ENCODE measurements at places on chromosomes 1 and 21.

DNA sequence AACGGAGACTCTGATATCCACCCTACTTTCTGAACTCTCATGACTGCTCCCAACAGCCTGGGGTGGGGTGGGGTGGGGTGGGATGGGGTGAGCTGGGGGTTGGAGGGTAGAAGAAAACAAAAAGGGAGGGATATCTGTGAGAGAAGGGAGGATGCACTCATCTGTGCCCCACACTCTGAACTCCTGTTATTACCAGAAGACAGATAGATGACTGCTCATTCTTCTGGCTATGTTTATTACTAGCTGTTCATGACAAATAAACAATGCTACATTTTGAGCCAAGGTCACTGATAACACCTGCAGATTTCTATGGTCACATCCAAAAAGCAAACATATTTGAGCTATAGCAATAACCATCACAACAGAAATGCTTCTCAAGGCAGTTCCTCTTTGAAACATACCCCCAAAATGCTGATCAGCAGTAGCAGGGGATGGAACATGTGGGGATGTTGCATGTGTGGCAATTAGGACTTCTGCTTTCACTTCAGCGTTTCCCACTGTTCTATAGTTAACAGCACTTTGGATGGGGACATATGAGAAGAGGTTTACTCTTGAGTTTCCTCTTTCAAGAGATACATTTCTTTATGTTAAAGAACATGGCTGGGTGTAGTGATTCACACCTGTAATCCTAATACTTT is 43.3 kb downstream of the GPR3 start:
- DNase-seq, result no peak

GRCh38 chr1:119316870-119317416 is 51.6 kb upstream of the HAO2 start:
- DNase-seq, result no peak

DNA sequence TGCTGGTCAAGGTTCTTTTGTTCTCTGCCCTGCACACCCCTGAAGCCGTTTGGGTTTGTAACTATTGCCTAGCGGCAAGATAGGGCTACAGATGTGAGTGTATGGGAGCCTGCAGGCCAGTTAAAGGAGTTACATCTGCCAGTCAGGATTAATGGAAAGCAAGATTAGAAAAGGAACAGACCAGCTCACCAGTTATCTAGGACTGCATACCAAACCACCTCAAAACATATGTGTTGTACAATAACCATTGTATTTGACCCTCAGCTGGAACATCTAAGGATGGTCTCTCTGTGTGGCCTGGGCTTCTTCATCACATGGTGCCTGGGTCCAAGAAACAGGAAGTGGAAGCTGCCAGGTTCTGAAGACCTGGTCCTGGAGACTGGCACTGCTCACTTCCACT is 52.5 kb upstream of the FBXO28 start:
- DNase-seq, result no peak

GRCh38 chr21:37550157-37550556 is 183.6 kb downstream of the DYRK1A start:
- DNase-seq, result no peak

DNA sequence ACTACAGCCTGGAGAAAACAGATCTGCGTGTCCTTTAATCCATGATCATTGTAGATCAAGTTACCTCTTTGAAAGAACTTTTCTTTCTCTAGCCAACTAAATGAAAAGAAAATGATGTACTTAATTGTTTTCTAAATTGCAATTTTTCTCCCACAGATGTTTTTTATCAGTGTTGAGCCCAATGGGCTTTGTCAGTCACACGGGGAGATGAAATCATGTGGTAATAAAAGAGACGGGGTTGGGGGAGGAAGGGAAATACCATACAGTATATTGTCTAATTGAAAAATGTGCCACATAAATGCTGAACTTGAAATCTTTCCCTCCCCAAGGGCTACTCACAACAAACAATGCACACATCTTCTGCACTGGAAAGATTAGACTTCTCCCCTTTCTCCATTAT is 58.4 kb downstream of the NTMT2 start:
- DNase-seq, result no peak

DNA sequence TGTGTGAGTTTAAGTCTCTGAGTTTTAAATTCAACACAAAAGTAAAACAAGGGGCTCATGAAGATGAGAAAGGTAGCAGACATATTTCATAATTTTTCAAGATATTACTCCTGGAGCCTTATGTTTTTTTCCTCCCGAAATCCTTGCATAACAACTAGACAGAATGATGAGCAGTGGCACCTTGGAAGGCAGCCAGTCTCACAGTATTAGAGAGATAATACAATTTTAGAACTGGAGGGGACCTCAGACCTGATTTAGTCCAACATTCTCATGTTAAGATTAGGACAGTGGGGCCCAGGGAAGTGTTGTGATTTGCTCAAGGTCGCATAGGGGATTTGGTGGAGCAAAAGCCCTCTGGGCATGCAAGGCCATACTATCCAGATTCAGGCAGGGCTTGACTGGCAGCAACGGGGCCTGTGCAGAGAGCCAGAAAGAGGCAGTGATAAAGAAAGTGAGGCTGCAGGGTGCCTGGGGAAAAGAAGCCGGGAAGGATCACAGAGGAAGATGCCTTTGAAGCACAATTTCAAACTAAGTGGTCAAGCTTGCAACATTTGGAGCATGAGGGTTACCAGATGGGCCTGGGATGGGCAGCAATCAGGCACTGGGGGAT is 31.4 kb upstream of the BCL9 start:
- no peak for DNase-seq

GRCh38 chr1:181423301-181423918 is 59.9 kb upstream of the CACNA1E start:
- DNase-seq, result no peak

GRCh38 chr1:58717979-58718378 is 18.1 kb upstream of the MYSM1 start:
- DNase-seq, result no peak

Data from NCI-H524 treated with DMSO at 0.1 percent for 48 hours (cell line).